Cortex of kidney (tissue), 1 donor: ENCODE measurements at places on chromosomes 6 and 20.

- no peak for DNase-seq
These were observed 12.1 kb upstream of the BTBD3 start for GRCh38 chr20:11905460-11906179.

DNA sequence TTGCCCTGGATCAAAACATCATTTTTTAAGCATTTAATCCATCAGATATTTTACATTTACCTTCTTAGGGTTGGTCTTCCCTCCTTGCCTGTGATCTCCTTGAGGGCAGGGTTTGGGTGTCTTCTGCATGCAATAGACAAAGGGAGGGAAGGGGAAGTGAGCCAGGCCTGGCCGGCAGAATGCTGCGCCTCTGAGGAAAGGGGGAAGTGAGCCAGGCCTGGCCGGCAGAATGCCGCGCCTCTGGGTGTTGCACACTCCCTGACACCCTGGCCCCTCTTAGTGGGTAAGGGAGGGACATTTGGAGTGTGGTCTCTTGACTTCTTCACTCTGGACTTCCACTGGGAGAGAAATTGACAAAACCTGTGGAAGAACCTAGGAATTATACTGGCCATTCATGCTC, 12.4 kb downstream of the PSMF1 start:
- DNase-seq: no peak

GRCh38 chr6:33313105-33313708, 671 bp downstream of the TAPBP start:
- no peak for DNase-seq

DNA sequence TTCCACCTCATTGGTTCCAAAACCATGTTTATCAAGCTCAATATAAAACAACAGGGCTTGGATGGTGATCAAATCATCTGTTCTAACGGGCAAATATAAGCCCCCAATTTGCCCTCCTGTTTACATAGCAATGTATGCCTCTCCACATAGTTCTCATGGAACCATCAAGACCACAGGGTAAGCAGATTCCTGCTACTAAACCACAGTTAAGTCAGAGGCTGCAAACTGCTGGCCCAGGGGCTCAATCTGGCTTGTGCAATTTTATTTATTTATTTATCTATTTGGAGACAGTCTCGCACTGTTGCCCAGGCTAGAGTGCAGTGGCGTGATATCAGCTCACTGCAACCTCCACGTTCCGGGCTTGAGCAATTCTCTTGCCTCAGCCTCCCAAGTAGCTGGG, 18.9 kb upstream of the MTHFD1L start:
- no peak for DNase-seq

DNA sequence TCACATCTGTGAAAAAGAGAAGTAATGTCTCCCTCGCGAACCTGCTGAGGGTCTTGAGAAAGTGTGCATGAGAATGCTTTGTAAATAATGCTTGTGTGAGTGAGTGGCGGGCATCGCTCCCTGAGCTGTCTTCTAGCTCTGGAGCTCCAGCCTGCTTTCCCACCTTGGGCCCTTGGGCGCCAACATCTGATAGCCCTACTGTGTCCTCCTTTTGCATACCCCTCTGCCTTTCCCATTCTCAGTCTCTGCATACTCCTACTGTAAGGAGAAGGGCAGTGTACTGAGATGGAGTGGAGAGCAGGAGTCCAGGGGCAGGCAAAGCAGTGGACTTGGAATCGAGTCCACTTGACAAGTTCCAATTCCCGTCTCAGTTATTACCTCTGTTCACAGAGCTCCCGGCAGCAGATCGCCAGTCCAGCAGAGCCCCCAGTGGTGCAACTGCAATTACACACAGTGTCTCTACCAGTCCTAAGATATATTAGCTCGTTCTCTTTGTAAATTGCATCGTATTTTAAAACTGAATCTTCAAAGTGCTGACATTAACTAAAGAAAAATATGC, 847 bp upstream of the NCR2 start:
- DNase-seq: no peak

GRCh38 chr6:112332274-112332673, 14.9 kb upstream of the RFPL4B start:
- no peak for DNase-seq

DNA sequence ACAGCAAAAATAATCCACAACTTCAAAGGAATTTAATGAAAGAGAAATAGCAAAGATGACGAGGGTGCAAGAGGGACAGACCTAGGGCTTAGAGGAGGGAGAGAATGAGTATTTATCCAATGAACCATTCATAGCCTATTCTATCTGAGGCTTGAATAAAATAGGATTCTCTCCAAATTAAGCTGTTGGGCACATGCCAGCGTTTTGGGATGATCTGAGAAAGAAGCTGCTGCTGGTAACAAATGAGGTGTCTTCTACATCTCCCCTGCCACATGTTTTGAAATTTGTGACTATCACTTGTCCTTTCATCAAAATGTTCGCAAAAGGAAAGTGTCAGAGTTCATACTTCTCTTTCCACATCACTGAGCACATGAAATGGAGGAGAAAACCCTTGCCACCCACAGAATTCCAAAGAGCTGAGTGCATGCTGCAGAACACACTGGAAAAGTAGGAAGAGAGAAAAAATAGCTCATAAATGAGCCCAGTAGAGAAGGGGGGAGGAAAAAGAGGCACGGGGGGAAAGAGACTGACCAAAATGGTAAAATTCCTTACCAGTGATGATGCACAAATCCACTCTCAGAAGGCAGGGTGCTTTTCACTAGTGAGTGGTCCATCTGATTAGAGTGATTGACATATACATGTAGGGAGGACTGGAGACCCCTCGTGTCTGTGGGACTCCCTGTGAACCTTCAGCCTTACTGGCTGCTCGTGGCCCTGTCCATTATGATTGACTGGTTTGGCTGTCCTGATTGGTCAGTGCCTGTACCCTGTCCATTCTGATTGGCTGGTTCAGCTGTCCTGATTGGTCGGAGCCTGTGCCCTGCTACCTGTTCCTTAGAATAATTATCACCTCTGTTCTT, 180.5 kb downstream of the OGFRL1 start:
- DNase-seq: no peak

DNA sequence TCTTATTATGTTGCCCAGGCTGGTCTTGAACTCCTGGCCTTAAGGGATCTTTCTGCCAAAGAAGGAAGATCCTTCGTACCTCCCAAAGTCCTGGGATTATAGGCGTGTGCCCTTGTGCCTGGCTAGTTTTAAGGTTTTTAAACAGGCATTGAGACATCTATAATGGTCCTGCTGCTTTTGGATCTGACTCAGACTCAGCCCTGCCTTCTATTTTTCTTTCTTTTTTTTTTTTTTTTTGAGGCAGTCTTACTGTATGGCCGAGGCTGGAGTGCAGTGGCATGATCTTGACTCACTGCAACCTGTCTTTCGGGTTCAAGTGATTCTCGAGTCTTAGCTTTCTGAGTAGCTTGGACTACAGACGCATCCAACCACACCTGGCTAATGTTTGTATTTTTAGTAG, 73.7 kb downstream of the PHF20 start:
- no peak for DNase-seq

DNA sequence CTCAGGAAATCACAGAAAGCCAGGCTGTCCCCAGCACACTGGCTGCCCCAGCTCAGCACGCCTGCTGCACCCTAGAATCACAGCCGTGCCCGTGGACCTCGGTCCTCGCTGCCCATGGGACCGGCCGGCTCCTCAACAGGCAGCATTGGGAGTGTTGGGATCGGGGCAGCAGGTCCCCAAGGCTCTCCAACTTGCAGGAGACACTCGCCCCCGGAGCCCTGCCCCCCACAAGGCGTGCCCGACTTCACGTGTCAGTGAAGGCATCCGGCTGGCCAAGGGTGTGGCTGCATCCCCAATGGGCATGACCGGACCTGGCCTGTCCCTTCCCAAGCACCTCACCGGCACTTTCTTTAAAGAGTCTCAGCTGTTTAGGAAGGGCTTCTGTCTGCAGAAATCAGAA, 3.0 kb upstream of the NTSR1 start:
- DNase-seq: no peak

DNA sequence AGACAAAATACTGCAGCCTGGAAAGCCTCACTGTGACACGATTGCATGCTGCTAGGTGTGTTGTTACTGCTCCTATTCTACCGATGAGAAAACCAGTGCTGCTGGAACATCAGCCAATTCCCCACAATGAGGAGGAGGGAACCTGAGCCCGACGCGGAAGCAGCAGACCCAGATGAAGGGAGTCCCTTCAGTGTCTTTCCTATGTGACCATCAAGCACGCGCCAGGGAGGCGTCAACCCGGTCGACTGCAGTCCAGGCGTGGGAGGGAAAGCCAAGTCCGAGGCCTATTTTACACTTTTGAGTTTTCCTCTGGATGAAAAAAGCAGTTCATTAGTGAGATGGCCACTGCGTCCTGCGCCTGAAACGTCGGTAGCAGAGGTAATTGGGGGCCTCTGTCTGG, 63.3 kb downstream of the STK35 start:
- DNase-seq: no peak

DNA sequence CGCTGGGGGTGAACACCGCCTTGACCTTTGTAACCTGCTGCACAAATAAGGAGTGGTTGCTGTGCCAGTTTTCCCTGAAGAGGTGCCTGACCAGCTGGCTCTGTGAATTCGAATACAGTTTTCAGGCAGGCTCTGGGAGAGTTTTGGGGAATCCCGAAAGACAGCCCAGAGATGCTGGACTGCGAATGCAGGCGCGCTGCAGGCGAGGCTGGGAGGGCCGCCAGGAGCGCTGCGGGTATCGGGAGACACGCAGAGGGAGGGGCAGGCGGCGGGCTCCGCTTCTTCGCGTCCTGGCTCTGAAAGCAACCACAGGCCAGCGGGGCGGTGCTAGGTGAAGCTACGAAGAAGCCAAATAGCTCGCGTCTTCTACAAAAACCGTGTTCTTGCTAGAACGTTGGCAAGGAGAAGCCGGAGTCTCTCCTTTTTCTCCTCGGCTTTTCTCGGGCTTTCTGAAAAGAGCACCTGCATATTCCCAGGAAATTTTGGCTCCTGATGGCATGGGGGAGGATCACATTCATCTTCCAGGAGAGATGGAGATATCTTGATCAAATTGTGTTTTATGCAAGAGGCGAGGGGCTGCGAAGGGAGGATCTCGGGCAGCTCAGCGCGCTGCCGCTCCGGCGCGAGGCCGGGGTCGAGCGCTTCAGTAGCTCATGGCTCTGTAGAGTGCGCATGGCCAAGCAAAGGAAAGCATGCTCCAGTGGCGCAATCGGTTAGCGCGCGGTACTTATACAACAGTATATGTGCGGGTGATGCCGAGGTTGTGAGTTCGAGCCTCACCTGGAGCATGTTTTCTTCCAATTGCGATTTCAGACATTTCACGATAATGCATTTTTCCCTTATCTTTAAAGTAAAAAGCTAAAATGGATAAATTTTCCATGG, 158.1 kb upstream of the ZNF184 start:
- no peak for DNase-seq

GRCh38 chr6:28531479-28532128, 5.9 kb downstream of the GPX5 start:
- DNase-seq: no peak

DNA sequence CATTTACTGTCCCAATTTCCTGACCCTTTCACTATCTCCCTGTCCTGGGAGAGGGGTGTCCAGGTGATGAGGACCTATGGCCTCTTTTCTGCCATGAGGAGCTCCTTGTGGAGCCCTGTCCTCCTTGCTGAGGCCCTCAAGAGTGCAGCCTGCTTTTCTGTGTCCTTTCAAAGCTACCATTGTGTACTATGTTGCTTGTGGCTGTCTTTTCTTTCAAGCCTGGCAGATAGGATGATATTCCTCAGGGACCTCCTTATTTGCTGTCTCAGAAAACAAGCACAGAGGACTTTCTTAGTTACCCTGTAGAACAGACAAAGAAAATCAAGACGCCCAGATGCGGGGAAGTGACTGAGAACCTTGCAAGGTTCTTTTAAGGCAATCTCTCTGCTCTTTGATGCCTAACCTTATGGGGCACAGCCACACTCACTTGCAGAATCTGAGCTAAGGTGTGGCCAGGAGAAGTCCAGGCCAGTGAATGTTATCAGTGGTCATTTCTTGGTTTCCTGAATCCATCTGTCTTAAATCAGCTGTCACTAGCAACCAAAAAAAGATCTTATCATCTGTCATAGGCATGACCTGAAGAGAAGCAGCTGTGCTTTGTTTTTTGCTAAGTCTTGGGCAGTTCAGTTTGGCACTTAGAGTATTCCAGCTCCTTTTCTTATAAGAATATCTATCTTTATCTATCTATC, 17.2 kb downstream of the CARMIL1 start:
- no peak for DNase-seq

DNA sequence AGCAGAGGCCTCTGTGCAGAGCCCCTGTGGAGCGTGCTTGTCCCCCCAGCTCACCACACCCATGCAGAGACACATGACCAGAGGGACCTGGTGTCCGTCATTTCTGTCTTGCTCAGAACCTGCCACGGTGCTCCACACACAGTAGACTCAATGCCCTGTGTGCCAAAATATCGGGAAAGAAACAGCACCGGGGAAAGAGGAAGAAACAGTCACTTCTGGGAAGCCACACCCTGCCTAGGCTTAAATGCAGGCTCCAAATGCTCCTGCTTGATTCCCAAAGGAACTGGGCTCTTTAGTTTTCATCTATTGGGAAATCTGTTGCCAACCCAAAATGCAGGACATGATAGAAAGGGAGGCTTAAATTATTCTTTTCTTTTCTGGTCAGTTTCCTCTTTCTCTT, 503.9 kb downstream of the CD83 start:
- no peak for DNase-seq

- no peak for DNase-seq
These were observed 8.5 kb upstream of the CST11 start for GRCh38 chr20:23461180-23461579.

DNA sequence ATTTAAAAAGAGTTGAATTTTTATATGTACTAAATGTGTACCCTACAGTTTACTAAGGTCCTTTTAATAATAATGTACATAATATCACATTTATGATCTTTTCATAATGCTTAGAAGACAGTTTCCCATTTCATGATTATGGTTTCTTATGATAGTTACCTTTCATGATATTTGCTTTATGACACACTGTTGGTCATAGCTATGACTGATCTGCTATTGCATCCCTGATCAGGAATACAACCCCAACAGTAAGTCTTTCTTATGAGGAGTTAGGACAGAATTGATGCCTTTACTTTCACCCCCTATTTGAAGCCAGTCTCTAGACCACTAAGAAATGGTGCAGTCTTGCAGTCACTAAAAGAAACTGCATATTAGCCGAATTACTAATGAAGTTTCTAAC, 31.0 kb downstream of the LCA5 start:
- DNase-seq: no peak

DNA sequence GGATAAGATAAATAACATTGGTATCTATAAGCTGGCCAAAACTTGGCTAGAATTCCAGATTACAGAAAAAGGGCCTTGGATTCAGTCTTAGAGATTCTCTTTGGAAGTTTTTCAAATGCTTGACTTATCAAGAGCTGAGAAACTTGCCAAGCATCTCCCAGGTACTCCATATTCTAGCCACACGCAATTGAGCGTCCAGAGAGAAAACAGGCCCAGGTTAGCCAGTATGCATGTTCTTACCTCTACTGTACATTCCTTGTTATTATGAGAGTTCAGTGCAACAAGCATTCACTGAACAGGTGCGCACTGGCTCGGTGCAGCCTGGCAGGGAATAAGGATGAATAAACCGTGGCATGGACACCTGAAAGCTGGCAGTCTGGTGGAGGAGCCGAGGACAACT, 13.7 kb downstream of the CRNKL1 start:
- no peak for DNase-seq

- no peak for DNase-seq
These were observed 33.2 kb upstream of the SULF2 start for GRCh38 chr20:47818466-47818865.
